Globus pallidus (tissue), 1 donor: ENCODE measurements at places on chromosomes 12 and 14.

- DNase-seq = no peak
Measured at GRCh38 chr14:65179918-65180724, 77.8 kb upstream of the MAX start.

DNA sequence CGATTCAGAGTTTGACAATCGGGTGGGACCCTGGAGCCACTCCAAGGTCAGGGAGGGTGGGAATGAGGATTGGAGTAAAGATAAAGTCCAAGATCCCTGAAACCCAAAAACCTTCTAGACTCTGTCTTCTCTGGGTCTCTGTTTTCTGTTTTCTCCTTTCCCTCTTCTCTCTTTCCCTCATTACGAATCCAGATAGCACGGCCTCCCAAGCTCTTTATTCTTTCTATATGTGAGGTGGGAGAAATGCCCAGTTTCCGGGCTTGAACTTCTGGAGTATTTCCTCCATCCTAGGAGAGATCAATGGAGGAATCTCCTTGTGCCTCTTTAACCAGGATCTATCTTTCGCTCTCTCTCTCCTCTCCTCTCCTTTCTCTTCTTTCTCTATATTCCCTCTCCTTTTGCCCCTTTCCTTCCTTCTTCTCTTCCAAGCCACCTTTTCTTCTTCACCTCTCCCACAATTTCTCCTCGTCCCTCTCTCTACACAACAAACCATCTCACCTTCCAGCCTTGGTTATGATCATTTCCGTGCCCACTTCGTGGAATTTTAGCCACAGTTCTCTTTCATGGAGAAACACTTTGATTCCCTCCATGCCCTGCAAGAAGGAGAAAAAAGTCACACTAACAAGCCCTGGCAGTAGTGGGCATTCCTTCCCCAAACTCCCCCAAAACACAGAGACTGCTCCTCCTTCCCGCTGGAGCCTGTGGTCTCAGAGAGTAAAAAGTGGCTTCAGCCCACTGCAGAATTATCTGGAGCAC lies 4.4 kb downstream of the TBX5 start:
- DNase-seq = no peak

DNA sequence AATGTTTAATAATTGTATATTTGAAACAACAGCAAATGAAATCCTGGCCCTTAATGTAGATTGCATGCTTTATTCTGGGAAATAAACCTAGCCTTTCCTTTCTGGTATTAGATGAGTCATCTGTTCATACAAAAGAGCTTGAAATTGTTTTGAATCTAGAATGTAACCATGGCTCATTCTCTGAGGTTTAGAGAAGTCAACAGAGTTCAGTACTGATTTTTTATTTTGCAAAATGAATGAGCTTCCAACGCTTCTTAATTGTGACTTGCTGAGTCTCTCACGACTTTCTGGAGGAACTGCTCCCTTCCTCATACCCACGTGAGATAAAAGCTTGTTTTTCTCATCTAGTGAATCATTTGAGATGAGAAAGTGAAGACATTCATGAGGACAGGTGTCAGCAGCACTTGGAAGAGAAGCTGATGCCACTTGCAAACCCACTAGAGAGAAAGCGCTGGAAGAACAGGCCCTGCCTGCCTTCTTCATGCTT lies 509.6 kb downstream of the VRK1 start:
- no peak for DNase-seq

DNA sequence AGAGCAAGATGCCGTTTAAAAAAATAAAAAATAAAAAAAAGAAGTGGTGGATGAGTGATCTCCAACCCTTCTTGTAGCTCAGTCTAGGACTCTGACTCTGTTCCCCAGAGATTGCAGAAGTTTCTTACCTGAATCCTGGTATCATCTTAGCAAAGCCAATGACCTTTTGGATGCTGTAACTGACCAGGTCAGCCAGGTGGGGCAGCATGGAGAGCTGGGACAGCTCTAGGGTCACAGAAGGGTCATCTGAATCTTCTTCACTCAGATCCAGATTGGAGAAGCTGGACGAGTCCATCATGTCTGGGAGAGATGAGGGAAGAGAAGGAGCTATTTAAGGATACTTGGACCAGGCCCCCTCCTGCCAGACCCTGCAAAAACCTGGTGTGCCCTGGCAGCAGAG lies 35.8 kb upstream of the HDAC7 start:
- no peak for DNase-seq

- DNase-seq = no peak
Measured at GRCh38 chr12:132306885-132307191, 22.6 kb downstream of the GALNT9 start.

GRCh38 chr12:95701275-95701674 lies 89.3 kb downstream of the NTN4 start:
- no peak for DNase-seq

DNA sequence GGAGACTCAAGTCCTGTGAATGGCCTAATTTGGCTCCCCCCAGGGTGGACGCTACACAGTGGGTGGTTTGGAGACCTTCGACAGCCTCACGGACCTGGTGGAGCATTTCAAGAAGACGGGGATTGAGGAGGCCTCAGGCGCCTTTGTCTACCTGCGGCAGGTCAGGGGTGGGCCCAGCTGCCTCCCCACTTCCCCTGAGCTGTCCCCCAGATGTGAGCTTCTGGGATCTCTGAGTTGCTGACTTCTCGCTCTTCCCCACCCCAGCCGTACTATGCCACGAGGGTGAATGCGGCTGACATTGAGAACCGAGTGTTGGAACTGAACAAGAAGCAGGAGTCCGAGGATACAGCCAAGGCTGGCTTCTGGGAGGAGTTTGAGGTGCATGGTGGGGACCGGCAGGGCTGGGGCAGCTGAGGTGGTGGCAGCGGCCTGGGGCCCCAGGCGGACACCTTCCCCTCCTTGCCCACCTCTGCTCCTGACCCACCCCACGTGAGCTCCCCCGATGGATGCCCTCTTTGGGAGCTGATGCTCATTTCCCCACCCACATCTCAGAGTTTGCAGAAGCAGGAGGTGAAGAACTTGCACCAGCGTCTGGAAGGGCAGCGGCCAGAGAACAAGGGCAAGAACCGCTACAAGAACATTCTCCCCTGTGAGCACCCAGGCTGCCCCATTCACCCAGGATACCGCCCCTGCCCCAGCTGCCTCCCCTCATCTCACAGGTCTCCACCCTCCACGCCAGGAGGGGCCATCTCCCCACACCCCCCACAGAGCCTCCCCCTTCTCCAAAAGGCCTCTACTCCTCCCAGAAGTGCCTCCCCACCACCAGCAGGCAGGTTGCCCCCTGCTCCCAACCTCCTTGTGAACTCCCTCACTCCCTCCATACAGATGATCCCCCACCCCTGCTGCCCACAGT lies 4.2 kb downstream of the PTPN6 start:
- DNase-seq = no peak
